ENCODE measurements at places on chromosomes 3 and 15. TPM values are rescaled to one million over a fixed set of nuclear protein-coding genes. Genes with fewer than 3 reads are reported as not detected.

Gene B3GALNT1
- 36.9 TPM for total RNA-seq

Gene ATP6V1A
- total RNA-seq = 131 TPM

Gene CCNB2
- 43.2 TPM for total RNA-seq

Gene EXD1
- total RNA-seq = not detected

Gene ACAA1
- 43.8 TPM for total RNA-seq

Gene CCDC39
- not detected for total RNA-seq

Data from epithelial cell of umbilical artery (primary cell).